HFF-Myc (cell line): ENCODE measurements at places on chromosomes 2 and 18.

- no peak for DNase-seq
These were observed 98.2 kb upstream of the LCLAT1 start for GRCh38 chr2:30348825-30349224.

DNA sequence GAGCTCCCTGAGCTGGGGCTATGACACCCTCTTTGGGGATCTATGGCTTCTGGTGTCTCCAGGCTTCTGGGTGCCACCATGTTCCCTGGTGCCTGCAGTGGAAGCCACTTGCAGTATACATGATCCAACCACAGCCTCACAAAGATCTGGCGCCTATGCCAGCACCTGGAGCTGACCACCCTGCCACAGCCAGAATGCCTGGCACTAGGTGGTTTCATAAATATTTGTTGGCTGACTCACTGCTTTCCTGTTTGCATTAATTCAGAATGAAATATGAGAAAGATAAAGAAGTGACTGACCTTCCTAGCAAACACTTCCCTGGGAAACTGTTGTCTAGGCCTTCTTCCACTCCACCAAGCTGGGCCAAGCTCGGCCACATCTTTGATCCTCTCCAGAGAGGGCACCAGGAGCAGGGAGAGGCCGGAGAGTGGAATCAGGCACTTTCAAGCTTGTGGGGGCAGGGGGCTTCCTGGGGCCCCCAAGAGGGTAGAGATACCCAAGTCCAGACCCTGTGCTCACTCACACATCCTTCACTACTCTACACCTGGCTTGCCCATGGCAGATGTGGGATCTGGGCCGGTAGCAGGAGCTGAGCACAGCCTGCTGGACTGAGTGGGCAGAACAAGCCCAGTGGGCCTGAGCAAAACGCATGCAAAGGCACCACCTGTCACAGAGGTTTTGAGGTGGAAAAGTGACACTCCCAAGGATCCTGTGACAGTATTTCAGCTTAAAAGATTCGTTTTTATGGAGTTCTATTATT, 565.7 kb downstream of the SLC4A3 start:
- no peak for DNase-seq

GRCh38 chr2:63424329-63425078, 163.8 kb downstream of the WDPCP start:
- peak; percentile 40 for DNase-seq

DNA sequence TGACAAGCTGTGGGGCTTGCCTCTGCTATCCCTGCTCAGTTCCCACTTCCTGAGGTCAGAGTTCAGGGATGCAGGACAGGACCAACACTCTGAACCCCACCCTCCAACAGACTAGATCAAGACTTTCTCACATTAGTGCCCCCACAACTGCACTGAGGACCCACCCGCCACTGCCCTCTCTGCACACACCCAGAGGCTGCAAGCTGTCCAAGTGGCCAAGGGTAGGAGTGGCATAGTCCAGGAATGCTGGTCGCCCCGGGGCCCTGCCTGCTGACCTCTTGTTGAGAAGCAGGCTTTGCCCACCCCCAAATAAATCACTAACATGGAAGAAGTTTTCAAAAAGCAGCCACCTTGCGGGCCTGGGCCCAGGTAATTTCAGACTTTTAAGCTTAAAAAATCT, 5.5 kb upstream of the KIF1A start:
- no peak for DNase-seq

DNA sequence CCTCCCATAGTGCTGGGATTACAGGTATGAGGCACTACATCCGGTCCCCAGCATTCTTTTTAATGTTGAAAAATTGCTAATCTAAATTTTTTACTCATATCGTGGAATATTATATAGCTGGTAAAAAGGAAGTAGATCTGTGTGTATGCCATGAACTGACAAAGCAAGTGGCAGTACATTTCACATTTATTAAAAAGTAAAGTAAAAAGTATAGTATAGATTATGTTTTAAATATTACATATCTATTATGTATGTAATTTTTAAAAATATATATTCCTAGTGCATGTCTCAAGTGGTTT, 25.1 kb downstream of the PLEKHB2 start:
- no peak for DNase-seq

- DNase-seq: no peak
These were observed 23.5 kb upstream of the RPL37A start for GRCh38 chr2:216474925-216475670.

GRCh38 chr2:149991576-149991975, 404.0 kb upstream of the MMADHC start:
- no peak for DNase-seq

DNA sequence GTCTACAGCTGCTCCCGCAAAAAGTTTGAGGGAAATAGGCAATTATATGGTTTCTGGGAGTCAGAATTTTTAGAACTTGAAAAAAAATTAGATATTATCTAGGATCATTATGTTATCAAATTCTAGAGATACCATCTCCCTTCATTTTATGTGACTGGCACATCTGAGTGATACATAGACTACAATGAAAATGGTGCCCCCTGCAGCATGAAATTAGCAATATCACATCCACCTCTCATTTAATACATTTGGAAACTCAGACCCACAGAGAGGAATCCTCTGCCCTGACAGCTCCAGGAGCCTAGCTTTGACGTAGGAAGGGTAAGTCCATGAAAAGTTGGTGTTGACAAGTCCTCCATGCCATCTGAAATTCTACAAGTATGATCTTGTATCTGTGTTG, 381.6 kb downstream of the SUCLG1 start:
- DNase-seq: no peak

DNA sequence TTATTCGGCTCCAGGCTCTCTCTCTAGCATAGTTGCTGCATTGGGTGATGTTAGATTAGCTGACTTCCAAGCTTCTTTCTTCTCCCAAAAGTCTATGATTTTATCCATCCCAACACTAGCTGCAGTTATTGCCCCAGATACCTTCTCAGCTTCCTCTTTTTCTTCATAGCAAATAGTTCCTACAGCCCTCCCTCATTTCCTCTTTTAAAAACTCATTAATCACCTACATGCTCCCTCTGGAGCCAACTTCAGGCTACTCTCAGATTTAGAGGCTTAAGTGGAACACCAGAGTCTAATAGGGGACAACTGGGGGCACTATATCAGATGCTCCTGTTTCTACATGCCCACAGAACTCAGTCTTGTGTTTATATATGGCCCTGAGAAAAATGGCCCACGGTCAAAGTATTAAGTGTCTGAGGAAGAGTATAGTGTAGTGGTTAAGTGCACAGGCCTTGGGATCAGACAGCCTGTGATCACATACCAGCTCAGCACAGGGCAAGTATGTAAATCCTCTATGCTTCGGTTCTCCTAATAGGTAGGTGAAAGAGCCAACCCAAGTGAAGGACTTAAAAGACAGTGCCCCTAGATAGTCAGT, 241.9 kb upstream of the SLC14A2 start:
- DNase-seq: no peak
